ENCODE measurements at places on chromosomes 16 and 17.

GRCh38 chr17:61131585-61131984 is 268.1 kb upstream of the TBX2 start:
- no peak for DNase-seq

DNA sequence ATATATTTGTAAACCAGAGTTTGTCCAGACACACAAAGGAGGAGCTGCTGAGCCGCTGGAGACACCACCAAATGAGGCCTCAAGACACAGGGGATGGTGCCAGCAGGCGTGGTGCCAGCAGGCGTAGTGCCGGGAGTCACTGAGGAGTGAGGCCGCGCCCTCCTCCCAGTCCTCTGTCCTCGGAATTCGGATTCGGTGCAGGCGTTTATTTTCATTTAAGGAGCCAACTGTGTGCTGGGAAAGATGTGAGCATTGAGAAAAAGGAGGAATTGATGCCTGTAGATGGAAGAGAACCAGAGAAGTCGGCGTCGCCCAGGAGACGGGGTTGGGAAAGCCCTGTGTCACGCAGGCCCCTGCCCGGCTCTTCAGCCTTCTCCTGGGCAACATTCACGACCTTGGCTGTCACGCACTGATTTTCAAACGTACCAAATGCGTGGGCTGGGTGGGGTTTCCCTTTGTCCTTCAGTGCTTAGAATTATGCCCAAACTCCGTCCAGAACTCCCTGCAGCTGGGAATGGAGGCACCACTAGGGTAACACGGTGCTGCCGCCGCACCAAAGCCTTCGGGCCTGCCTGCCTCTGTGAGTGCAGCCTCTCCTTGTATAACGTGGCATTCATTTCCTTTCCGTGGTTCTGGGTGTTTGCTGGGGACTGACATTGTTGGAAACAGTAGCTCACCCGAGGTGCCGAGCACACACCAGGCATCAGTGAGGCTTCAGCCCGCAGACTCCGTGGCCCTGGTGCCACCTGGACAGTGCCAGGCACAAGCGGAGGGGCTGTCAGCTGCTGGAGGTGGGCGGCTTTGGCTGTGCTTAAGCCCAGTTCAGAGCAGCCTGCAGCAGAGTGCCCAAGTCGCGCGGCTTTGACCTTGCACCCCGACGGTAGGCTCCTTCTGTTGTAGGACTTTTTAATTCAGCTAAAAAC is 49.0 kb upstream of the CHMP6 start:
- DNase-seq: no peak

DNA sequence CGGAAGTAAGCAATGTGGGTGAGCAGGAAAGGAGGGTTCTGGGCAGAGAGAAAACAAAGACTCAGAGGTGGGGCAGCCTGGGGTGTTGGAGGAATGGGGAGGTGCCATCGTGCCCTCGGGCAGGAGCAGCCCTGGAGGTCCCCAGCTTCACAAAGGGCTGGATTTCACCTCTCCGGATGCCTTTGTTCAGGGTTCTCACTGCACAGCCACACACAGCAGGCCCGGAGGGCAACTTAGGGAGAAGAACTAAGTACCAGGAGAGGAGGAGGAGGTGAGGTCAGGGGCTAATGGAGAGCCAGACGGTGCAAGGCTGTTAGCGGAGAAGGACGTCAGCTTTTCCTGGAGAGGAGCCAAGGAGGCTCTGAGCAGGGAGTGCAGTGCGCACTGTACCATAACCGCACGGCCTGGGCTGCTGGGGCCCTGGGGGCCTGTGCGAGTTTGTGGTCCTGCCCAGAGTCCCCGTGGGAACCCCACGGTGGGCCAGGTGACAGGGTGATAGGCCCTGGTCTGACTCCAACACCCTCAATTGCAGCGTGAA is 9.3 kb downstream of the ARRB2 start:
- DNase-seq: no peak

DNA sequence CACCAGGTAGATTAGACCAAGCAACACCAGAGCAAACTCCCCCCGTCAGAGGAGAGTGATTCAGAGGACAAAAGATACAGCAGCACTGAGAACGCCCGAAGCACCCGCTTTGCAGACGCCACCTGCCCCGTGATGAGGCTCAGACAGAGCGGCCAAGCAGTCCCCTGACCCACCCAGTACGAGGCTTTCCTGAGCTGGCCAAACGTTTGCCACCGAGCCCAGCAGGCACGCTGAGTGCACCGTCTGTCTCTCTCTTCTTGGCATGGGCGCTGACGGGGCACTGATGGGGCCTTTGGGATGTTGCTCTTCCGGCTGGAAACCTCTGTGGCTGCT is 19.4 kb upstream of the WDR45B start:
- DNase-seq: no peak

DNA sequence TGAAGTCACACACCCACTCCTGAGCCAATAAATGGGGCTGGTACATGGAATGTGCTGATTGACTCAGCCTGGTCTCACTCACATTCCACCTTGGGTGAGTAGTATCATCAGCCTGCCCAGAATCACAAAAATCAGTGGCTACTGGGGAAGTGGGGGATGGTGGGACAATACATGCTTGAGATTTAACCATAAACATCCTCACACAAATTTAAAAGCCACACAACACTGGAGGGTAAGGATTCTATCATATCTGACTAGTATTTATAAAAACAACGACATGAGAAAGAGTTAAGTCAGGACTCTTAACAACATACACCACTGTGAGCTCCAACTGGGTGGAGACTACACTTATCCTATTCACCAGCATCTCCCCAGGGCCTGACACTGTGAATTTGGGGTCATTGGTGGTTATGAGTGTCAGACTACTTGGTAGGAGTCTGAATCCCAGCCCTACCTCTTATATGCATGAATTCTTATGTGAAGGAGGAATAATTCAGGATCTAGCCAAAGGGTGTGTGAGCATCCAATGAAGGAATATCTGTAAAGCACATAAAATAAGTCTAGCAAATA is 26.0 kb upstream of the IRX6 start:
- no peak for DNase-seq

GRCh38 chr17:43018008-43018853 is 4.0 kb downstream of the VAT1 start:
- DNase-seq: no peak

- DNase-seq: no peak
Measured at GRCh38 chr16:8847623-8848022, 21.2 kb downstream of the CARHSP1 start.

DNA sequence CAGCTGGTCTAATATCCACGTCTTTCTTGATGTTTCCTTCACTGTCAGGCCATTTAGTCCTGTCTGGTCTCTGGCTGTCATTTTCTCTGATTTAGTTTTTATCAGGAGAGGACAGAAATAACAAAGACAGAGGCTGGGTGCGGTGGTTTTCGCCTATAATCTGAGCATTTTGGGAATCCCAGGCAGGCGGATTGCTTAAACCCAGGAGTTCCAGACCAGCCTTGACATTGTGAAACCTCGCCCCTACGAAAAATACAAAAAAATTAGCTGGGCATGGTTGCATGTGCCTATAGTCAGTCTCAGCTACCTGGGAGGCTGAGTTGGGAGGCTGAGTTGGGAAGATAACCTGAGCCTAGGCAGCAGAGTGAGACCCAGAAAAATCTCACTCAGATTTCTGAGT is 7.1 kb downstream of the SRCAP start:
- DNase-seq: no peak

- DNase-seq: no peak
Measured at GRCh38 chr17:33464669-33465280, 171.7 kb upstream of the ASIC2 start.

GRCh38 chr17:57418463-57419246 is 162.3 kb downstream of the MSI2 start:
- no peak for DNase-seq

- peak; percentile 79 for DNase-seq
Measured at GRCh38 chr17:45228763-45229539, 7.3 kb downstream of the FMNL1 start.

DNA sequence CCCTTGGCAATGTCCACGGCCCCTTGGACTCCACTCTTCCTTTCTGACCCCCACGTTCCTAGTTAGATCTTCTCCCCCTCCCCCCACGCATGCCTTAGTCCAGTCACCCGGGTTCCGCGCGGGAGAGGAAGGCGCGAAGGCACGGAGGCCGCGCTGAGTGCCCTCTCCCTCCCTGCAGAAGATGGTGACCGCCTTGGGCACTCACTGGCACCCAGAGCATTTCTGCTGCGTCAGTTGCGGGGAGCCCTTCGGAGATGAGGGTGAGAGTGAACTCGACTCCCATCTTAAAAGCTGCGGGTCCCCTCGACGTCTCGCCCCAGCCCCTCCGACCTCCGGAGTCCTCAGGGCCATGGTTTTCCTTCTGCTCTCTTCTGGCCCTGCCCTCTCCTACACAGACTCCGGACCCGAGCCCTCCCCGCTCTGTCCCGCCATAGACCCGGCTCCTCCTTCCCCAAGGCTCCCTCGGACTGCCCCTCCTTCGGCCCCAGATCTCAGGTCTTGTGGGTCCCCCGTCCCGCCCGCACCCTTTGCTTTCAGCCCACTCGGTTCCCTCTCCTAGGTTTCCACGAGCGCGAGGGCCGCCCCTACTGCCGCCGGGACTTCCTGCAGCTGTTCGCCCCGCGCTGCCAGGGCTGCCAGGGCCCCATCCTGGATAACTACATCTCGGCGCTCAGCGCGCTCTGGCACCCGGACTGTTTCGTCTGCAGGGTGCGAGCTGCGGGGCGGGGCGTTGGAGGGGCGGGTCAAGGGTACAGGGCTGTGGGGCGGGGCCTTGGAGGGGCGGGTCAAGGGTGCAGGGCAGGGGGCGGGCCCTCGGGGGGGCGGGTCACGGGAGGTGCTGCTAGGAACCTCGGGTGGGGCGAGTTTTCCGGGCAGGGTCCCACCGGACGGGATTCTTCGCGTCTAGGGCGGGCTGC is 4.6 kb downstream of the TGFB1I1 start:
- peak; percentile 84 for DNase-seq

GRCh38 chr16:7336742-7337141 is 4.1 kb downstream of the RBFOX1 start:
- no peak for DNase-seq

DNA sequence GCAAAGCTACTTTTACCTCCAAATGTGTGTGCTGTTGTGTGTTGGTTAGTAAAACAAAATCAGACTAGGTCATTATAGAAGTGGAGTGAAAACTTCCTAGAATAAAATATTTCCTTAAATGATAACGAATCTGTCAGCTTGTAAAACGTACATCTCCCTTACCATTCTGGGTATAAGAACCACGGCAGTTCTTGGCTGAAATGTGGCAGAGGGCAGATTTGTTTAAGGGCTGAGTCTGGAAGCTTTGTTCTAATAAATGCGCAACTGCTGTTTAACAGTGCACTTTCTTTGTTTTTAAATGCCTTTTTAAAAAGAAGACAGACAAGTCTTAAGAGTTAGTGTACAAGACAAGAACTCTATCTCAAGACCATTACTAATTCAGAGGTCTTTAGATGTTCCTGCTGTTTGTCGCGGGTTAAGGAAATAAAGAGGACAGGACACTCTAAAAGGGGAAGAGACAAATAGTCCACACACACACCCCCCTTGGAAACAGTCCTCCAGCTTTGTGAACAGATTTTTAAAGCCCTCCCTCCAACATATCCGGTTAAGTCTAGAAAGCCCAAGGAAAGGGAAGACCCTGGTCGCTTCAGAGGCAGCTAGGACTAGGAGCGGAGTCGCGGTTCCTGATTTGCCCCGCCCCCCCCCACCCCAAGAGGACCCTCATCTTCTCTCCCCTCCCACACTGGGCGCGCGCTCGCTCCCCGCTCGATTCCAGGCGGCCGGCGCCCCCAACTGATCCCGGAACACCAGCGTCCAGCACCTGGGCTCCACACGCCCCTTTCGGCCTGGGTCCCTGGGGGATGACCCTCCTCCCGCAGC is 658 bp downstream of the SYNRG start:
- no peak for DNase-seq

- DNase-seq: peak; percentile 58
Measured at GRCh38 chr17:78131172-78132083, 857 bp downstream of the TMC8 start.

- DNase-seq: no peak
Measured at GRCh38 chr17:38415250-38416194, 12.7 kb upstream of the ARHGAP23 start.

DNA sequence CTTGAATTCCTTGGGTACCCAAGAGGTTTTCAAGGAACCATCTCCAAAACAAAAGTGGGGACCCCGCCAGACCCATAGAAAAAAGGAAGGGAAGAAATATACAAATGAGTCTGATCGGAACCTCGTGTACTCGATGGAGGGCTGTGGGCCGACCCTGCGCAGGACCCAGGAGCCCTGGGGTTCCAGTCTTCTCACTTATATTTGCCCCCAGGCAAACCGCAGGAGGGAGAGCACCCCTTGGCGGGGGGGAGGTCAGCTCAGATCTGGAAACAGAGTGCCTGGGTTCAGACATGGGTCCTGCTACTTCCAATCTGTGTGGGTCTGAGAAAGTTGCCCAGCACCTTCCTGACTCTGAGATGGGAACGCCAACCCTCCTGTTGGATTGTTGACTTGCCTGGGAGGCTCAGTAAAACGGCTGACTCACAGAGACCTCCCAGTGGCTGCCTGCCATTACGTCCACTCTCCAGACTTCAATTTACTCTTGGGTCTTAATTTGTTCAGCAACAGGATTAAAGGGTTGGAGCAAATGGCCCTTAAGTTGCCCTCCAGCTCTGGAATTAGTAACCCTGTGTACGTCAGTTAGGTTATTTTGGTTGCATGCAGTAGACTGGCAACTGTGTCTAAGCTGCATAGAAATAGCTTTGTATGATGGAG is 24.9 kb upstream of the CACNG4 start:
- no peak for DNase-seq

- no peak for DNase-seq
Measured at GRCh38 chr16:22220714-22221113, 14.6 kb downstream of the EEF2K start.

DNA sequence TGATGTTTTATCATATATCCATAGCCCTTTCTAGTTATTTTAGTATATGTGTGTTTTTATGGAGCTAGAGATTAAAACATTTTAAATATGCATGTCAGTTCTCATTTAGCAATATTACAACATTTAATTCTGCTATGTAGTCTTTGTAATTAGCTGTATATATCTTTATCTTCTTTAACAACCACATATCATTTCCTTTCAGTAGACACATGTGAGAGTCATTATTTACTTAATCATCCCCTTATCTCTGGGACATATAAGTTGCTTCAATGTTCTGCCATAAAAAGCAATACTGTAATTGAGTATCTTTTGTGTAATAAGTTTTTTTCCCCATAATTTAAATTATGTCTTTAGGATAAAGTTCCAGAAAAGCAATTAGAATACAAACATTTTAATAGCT is 52.0 kb upstream of the CLEC3A start:
- no peak for DNase-seq

GRCh38 chr16:80846680-80847079 is 42.3 kb upstream of the CDYL2 start:
- no peak for DNase-seq

- no peak for DNase-seq
Measured at GRCh38 chr16:2592786-2593185, 55.0 kb downstream of the PDPK1 start.
